ENCODE measurements at places on chromosomes 4 and X. TPM values are rescaled to one million over a fixed set of nuclear protein-coding genes. Genes with fewer than 3 reads are reported as not detected.

DNA sequence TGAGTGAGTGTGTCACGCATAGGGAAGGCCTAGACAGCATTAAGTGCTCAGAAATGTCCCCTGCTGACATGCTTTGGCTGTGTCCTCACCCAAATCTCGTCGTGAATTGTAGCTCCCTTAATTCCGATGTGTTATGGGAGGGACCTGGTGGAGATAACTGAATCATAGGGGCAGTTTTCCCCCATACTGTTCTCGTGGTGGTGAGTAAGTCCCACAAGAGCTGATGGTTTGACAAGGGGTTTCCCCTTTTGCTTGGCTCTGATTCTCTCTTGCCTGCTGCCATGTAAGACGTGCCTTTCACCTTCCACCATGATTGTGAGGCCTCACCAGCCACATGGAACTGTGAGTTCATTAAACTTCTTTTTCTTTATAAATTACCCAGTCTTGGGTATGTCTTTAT is 78.0 kb downstream of the NSUN7 start:
- DNase-seq, result no peak

- DNase-seq, result no peak
These were observed 12.7 kb downstream of the RPS6KA6 start for GRCh38 chrX:84175274-84175673.

DNA sequence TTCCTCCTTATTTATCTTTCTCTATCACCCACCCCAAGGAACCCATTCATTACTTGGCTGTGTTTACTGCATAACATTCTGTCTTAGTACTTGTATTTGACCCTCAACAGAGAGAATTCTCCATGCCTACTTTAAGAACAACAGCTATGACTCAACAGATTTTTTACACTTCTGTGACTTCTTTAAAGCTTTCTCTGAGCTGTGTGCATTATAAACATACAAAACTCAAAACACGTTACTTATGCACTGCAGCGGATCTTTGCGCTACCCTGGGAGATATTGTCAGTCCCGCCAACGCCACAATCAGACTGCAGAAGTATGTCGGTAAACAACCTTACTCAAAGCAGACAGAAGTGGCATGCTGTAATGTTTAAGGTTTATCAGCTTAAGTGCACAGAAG is 35.1 kb downstream of the PRKX start:
- no peak for DNase-seq

DNA sequence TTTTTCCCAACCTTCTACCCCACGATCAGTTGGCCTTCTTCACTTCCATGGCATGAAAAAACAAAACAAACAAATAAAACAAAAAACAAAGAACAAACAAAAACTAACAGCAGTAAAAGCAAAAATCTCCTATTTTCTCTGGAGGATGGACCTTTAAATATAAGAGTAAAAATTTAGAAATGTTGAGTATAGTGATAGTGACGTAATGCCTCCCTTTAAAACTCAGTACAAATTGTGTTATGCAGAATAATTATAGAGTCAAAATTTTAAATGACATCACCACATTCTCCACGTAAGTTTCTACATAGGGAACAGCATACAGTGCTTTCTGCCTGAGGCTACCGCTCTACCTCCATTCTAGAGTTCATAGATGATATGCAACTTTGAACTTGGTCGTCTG is 2156.4 kb downstream of the PCDH7 start:
- DNase-seq, result no peak

GPC4 gene
- total RNA-seq, result 183 TPM

PRPS1 gene
- 149 TPM for total RNA-seq

- DNase-seq, result peak; percentile 89
These were observed 5.9 kb upstream of the GRPEL1 start for GRCh38 chr4:7073526-7074390.

MMRN1 gene
- total RNA-seq, result not detected

DNA sequence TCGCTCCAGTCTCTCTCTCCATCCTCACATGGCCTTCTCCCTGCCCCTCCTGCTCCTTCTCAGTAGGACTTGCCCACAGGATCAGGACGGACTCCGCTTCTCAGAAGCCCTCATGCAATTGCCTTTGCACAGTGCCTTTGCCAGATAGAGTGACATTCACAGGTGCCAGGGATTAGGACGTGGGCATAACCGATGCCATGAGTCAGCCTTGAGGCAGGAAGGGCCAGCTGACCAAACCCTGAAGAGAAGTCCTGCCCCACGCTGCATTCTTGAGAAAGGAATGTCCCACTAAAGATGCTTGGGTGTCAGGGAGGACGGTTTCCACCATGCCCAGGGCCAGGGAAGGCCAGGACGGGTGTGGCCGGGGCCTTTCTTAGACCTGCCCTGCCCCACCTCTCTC is 6.6 kb upstream of the GRPEL1 start:
- DNase-seq, result no peak

- peak; percentile 18 for DNase-seq
These were observed 57.7 kb downstream of the SAT1 start for GRCh38 chrX:23840674-23841073.
